CD8-positive, alpha-beta memory T cell (primary cell): ENCODE measurements at places on chromosomes 11 and 22. TPM values are rescaled to one million over a fixed set of nuclear protein-coding genes. Genes with fewer than 3 reads are reported as not detected.

GRCh38 chr22:50274311-50274710 lies 4.1 kb upstream of the MAPK11 start:
- DNase-seq, result peak; percentile 35

- DNase-seq, result no peak
Measured at GRCh38 chr22:45740236-45740635, 68.6 kb downstream of the ATXN10 start.

GRCh38 chr11:15969281-15969680 lies 387.1 kb downstream of the SOX6 start:
- DNase-seq, result no peak

- no peak for DNase-seq
Measured at GRCh38 chr11:61961570-61962212, 5.7 kb downstream of the FTH1 start.

GRCh38 chr11:131913267-131913666 lies 542.9 kb downstream of the NTM start:
- no peak for DNase-seq

DNA sequence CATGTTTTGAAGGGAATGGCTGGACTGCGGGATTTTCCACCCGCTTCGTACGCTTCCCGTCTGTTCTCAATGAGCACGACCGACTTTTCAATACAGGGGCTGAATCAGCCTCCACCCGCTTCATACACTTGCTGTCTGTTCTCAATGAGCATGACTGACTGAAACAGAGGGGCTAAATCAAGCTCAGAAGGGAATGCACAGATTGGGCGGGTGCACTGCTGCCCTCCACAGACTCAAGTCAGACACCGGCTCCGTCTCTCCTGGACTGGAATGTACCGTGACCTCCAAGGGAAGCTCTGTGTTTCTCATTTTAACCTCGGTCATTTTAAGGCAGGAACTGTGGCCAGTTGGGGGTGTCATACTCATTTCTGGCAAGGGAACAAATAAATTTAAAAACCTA lies 48.5 kb downstream of the BRD1 start:
- no peak for DNase-seq

- peak; percentile 26 for DNase-seq
Measured at GRCh38 chr11:134032501-134033091, 36.3 kb upstream of the JAM3 start.

GRCh38 chr11:91081440-91082043 lies 858.7 kb upstream of the CHORDC1 start:
- no peak for DNase-seq

- DNase-seq, result no peak
Measured at GRCh38 chr22:48299801-48300200, 1527.9 kb downstream of the BRD1 start.

DNA sequence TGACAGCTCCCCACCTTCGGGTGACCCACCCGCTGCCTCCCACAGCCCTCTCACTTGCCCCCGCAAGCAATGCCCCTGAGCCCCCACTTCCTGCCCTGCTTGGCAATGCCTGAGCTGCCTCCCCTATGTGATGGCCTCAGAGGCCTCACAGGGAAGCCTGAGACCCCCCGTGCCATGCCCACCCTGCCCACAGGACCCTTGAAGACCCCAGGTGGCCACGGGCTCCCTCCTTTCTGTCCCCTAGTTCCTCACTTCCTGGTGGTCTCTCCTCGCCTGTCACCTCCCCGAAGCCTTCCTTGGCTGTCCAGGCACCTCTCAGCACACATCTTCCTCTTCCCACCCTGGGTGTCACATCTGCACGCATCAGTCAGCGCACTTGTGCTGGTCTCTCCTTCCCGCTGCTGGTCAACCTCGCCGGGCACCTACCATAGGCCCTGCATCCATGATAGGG lies 90.5 kb downstream of the BRD1 start:
- no peak for DNase-seq

- no peak for DNase-seq
Measured at GRCh38 chr11:59960502-59961381, 3.1 kb upstream of the OOSP4A start.

DNA sequence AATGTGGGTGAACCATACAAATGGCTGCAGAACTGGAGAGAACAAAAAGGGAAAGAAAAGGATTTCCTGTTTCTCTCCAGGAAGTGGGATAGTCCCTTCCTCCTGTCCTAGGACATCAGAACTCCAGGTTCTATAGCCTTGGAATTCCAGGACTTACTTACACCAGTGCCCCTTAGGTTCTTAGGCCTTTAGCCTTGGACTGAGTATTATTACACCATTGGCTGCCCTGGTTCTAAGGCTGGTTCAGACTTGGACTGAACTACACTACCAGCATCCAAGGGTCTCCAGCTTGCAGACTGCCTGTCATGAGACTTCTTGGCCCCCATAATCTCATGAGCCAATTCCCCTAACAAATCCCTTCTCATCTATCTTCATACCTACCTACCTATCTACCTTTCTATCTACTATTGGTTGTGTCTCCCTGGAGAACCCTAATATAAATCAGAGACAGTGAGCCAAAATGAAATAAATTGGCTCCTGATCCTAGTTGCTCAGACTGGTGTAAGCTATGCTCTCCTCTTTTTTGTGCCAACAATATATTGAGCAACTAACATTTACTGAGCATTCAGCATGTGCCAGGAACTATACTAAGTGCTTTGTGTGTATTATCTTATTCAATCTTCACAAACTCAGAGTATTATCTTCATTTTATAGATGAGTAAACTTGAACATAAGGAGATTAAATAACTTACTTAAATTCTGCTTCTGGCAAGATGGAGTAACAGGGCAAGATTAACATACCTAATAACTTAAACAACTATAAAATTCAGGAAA lies 303.7 kb downstream of the TTC28 start:
- DNase-seq, result no peak

DNA sequence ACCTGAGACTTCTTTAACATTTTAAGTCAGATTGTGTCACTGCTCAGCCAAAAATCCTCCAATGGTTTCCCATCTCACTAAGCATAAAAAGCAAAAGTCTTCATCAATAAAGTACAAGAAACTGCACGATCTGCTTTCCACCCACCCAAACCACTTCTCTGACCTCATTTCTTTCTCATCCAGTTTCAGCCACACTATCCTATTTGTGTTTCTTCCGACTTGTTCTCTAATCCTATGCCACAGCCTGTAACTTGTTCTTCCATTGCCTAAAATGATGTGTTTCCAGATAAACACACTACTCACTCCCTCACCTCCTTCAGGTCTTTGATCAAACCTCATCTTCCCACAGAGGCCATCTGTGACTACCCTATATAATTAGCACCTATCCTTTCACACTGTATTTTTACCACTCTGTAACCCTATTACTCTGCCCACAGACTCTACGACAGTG lies 28.4 kb downstream of the ARHGAP32 start:
- DNase-seq, result no peak

GRCh38 chr11:119489087-119489486 lies 66.1 kb upstream of the THY1 start:
- no peak for DNase-seq

DNA sequence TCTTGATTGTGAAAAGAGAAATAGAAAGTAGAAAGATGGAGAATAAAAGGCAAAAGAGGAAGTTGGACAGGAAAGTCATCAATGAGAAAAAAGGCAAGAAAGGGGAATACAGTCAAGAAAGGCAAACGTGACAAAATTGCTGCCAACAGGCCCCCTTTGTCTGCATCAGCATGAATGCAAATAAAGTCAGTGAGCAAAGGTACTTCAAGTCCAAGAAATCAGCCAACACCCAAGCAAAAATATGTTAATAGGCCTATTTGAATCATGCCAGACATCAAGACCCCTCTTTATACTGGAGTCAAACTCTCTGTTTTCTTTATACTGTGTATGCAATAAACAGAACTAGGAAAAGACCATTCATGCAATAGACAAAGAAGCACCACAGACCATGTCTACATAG lies 34.3 kb downstream of the GUCY1A2 start:
- DNase-seq, result no peak

DNA sequence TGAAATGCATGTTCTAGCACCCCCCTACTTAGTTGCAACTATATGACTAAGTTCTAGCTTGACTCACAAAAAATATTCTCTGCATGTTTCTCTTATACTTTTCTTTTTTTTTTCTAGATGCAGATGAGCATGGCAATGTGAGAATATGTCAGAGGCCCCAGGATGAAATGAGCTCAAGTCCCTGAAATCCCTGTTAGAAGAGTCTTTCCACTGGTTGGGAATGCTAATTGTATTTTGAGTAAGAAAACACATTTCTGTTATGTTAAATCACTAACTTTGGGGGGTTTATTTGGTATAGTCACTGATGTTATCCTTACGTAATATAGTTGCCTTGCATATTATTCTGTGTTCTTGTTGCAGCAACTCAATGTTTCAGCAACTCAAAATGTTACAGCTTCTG lies 306.1 kb upstream of the CCDC179 start:
- DNase-seq, result no peak

GRCh38 chr11:66891851-66892660 lies 35.2 kb downstream of the LRFN4 start:
- no peak for DNase-seq

DNA sequence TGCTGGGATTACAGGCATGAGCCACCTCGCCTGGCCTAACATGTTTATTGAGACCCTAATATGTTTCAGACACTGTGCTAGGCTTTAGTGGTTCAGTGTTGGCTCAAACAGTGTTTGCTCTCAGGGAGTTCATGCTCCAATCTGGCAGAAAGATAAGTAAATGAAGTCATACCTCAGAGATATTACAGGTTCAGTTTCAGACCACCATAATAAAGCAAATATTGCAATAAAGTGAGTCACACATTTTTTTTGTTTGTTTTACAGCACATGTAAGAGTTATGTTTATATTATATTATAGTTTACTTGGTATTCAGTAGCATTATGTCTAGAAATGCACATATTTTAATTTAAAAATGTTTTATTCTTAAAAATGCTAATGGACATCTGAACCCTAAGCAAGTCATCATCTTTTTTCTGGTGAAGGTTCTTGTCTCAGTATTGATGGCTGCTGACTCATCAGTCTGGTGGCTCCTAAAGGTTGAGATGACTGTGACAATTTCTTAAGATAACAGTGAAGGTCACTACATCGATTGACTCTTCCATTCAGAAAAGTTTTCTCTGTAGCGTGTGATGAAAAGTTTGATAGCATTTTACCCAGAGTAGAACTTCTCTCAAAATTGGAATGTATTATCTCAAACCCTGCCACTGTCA lies 243.0 kb upstream of the ANO5 start:
- no peak for DNase-seq

Gene LGALS12
- total RNA-seq, result not detected

Gene TNRC6B
- 32.8 TPM for total RNA-seq
